Cortex of kidney (tissue), 1 donor: ENCODE measurements at places on chromosomes 1 and 21.

DNA sequence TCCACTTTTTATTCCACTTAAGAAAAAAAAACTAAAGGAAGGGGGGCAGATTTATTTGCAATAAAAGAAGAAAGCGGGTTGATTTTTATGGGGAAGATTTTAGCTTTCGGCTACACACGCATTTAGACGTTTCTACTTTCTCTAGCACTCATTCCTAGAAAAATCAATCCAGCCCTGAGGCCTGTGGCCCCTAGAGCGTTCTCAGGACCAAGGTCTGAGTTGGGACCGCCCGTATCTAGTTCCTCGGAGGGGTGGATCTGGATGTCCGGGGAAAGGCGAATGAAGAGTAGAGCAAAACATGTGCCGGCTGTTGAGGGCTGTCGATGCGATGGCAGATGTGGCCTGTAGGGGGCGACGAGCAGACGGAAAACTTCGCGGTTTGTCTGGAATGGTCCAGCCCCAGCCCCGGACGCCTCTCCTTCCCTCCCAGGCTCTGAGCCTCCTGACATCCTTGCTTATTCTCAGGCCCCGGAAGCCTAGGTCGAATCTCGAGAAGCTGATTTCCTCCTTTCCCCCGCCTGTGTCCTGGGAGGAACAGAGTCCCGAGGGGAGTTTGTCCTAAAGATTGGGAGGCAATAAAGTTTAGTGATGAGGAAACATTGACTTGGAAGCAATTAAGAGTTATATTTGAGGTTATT, 5.2 kb downstream of the FOXD3 start:
- no peak for DNase-seq

GRCh38 chr1:8660411-8660828, 157.0 kb downstream of the RERE start:
- DNase-seq = no peak

DNA sequence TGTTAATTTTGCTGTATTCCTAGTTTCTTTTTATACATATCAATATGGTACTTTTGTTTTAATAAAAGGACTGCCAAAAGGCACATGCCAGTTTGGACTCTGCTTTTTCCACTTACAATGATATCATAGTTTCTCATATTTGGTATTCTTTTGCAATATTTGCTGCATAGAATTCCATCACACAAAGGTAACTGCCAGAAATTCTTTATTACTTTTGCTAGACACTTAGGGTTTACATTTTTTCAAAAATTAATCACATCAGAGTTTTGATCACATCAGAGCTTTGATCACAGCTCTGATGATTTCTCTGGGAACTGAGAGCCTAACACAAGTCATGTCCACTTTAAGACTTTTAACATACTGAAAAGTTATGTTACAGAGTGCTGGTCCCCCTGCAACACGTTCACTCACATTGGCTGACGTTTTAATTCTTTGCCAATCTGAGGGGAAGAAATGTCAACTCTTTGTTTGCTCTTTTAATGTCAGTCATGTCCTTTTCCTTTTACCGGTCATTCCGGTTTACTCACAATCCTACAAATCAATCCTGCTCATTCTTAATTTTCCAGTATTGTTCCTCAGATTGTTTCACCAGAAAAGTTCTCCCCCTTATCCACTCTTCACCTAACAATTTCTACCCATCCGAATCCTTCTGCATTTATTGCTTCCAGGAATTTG, 1.1 kb upstream of the CD46 start:
- no peak for DNase-seq

GRCh38 chr1:40438391-40439015, 11.8 kb upstream of the ZFP69B start:
- no peak for DNase-seq

- DNase-seq = no peak
Measured at GRCh38 chr1:77280962-77281361, 857 bp upstream of the AK5 start.

GRCh38 chr1:47738560-47739182, 258.5 kb downstream of the TRABD2B start:
- DNase-seq = no peak

DNA sequence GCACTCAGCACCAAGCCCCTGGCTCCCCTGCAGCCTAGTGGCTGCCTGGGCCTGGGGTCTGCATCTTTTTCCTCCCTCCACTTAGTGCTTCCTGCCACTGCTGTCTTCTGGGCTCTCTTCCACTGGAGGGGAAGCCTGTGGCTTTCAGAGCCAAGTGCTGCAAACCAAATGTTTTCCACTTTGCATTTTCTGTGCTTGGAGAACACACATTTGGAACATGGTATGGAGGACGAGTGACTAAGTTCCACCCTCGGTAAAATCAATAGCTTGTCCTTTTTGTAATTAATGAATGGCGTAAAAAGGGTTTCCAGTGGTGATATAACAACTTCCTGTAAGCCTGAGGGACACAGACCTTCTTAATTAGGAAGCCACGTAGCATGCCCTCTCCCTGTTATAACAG, 10.1 kb upstream of the GPR153 start:
- DNase-seq = no peak

GRCh38 chr1:236836157-236836556, 41.1 kb downstream of the MTR start:
- no peak for DNase-seq

GRCh38 chr1:231312432-231312788, 25.2 kb downstream of the EXOC8 start:
- no peak for DNase-seq

- DNase-seq = no peak
Measured at GRCh38 chr1:29394521-29395225, 158.4 kb downstream of the PTPRU start.

DNA sequence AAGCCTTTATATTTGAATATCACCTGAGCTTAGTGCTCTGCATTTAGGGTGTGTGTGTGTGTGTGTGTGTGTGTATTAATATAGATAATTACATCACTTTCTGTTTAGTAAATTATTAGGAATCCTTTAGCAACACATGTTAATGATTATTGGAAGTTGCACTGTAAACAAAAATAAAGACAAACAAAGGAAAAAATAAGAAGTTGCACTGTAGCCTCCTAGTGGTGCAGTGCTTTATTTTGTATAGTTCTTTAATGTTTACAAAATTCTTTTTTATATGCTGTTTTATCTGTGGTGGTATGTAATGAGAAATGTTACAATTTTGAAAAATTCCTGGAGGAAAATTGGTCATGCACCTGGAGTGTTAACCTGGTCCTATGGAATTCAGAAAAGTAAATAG, 69.2 kb downstream of the UBE4B start:
- no peak for DNase-seq

DNA sequence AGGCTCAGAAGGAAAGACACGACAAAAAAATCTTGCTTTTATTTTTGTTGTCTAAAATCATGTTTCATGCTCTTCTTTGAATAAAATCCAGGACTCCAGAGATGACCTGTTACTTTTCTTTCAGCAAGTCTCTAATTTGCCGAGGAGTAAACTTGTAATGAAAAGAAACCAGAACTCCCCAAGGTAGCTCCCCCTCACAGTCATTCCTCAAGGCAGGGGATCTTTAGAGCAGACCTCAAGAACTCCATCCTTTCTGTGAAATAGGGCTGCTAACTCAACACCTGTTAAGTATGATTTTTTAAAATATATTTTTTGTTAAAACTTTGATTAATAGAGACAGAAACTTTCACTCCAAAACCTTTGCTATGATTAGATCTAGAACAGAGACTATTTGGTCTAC, 82.7 kb upstream of the ABCD3 start:
- DNase-seq = no peak

- no peak for DNase-seq
Measured at GRCh38 chr1:245129319-245130240, 25.2 kb upstream of the KIF26B start.

DNA sequence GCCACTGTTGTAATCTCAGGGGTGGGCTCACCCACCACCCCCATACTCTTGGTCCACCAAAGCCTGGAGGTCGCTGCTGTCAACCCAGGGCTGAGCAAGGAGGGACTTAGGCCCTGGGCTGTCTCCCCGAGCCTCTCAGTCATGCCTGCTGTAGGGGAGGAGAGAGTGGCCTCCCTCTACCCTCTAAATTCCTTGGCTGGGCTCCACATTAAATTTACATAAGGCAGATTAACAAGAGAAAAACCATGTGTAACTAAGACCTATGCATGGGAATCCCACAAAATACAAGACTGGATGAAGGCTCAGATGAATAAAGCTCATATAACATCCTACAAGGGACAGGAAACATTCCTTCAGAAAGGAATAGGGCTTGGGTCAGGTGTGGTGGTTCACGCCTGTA, 1.8 kb upstream of the PIK3CD start:
- DNase-seq = no peak

DNA sequence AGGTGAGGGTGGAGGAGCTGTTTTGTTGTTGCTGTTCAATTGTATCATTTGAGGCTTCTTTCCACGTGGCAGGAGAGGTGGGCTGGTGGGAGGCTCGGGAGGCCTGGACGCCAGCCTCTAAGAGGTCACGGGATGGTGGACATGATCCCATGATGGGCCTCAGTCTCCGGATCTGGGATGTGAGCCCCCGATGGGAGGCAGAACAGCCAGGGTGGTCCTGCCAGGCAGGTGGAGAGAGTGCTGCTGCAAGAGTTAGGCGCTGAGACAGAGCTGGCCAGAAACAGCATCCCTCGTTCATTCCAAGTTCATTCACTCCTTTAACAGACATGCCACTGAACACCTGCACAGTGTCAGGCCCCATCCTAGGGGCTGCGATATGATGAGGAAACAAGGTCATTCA, 41.1 kb upstream of the POU3F1 start:
- DNase-seq = no peak

DNA sequence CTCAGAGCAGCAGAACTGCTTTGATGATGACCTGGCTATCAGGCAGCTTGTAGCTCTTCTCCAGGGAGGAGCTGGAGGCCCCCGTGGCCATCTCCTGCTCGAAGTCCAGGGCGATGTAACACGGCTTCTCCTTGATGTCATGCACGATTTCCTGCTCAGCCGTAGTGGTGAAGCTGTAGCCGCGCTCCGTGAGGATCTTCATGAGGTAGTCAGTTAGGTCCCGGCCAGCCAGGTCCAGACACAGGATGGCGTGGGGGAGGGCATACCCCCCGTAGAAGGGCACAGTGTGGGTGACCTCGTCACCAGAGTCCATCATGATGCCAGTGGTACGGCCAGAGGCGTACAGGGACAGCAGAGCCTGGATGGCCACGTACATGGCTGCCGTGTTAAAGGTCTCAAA, 18.3 kb upstream of the TP53BP2 start:
- DNase-seq = no peak
